ENCODE measurements at places on chromosomes 12 and 14.

DNA sequence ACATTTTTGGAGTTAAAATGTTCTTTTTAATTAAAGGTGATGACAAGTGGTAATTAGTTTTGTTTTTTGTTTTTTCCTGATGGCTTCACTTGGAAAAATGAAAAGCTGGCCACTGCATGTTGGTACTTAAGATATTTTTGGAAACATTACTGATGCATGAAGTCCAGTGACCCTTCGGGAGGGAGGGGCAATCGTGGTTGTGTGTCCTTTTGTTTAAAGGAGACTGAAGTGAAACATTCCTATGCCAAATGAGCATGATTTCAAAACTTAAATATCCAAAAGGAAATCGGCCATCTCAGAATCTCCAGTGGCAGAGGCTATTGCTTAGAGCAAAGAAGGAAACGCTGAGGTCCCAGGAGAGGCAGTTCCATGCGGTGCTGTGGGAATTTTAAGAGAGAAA is 20.1 kb downstream of the LTBP2 start:
- DNase-seq = no peak

DNA sequence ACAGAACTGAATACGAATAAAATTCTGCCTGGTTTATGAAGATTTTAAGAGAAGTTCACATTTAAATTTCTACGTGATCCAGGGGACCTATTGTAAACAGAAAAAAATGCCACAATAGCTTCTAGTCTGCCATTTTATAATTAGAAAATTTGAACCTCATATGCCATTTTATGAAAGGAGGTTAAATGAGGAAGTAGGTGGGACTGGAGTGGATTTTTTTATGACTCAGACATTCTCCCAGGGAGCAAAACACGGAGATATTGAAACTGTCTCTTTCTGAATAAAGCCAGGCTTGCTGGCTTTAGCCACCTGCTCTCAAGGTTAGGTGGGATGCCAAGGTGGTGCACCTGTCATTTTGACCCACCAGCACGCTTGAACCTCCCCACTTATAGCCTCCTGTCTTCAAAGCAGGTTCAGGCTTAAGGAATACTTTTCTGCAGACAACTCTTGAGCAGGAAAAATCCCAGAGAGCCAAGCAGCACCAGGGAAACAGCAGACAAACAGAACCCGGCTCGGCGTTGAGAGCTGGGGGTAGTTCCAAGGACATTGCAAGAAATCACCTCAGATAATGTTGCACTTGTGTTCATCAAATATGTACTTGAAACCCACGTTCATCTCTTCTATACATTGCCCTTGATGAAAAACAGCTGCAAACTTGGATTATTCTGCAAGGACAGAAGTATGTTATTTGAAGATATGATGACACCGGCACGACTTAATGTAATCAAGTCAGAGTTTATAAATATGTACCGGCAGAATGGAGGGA is 203.7 kb downstream of the PPM1H start:
- DNase-seq = no peak

- DNase-seq = peak; percentile 55
Observed at GRCh38 chr14:96297000-96297399, 41.0 kb downstream of the BDKRB1 start.

DNA sequence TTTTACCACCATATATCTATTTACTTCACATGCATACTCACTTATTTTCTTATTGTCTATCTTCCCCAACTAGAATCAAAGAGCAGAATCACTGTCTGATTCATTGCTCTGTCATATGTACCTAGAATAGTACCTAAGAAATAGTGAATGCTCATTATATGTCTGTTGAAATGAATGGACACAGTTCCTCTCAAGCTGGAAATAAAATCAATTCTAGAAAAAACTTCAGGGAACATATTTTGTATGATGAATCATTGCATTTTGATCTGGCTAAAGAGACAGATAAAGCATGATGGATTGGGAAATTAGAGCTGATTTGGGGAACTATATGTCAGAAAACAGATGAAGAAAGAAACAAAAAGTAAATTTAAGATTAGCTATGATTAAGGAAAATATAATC is 623.3 kb downstream of the C12orf50 start:
- no peak for DNase-seq

DNA sequence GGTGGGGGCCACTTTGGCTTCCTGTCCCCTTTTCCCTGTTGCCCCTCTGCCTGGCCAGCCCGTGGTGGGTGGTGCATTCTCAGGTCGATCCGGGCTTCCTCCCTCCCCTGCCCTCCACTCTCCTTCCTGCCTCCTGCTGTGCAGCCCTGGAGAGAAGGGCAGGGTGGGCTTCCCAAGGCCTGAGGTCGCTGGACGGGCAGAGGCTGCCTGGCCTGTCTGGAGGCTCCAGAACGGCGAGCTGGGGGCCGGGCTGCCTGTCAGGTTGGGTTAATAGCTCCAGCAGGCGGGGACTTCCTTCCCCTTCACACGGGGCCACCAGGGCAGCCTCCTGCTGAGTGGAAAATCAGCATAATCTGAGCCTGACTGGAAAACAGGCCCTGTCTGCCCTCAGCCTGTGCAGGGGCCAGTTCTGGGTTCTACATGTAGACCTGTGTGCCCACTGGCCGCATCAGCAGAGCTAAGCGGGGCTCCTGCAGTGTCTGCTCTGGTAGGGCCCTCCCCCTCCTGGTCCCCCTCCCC is 11.3 kb downstream of the KIF26A start:
- DNase-seq = no peak

- DNase-seq = peak; percentile 35
Observed at GRCh38 chr14:57390806-57391516, 575 bp downstream of the NAA30 start.

DNA sequence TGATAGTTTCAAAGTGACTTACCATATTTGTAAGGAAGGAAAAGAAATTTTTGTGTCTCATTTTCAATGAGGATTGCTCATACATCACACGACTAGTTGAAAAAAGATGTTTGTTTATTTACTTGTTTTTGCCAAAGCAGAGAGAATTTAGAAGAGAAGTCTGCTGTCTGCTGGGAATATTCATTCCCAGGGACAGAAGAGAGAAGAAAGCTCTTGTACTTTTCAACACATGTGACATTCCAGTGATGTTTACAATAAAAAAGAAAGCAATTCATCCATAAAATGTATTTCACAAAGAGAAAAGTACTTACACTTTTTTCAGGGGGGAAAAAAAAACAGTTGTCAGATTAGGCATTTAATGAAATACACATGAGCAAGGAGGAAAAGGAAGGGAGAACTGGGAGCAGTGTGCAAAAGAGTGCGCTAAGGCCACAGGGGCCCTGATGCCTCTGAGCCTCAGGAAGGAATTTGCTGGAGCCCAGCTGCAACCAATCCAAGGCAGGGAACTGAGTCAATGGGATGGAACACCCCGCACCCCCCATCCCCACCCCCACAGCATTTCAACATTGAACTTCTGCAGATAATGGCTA is 115.0 kb downstream of the RPAP3 start:
- no peak for DNase-seq

Data from NCI-H1105 treated with DMSO at 0.1 percent for 48 hours (cell line).